ENCODE measurements at places on chromosomes 3 and 15. TPM values are rescaled to one million over a fixed set of nuclear protein-coding genes. Genes with fewer than 3 reads are reported as not detected.

GRCh38 chr15:94785091-94785490 lies 553.7 kb downstream of the MCTP2 start:
- DNase-seq = no peak

DNA sequence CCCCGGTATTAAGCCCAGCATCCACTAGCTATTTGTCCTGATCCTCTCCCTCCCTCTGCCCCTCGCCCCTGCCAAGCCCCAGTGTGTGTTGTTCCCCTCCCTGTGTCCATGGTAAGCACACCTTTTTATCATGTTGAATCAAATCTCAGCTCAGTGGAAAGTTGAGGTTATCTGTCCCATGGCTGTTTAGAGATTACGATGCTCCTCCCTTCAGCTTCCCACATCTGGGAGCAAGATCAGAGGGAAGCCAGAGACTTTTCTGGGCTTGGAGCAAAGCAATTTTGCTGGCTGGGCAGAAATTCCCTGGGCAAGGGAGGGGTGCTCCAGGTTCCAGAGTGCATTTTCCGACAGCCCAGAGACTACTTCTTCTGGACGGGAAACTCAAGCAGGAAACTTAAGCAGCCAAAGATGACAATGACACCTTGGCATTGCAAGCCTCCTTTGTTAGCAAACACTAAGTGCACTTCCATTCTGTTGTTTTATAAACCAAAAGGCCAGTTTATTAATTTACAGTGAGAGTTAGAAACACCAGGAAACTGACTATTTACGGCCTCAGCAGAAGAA lies 104.5 kb downstream of the MESD start:
- DNase-seq = no peak

DNA sequence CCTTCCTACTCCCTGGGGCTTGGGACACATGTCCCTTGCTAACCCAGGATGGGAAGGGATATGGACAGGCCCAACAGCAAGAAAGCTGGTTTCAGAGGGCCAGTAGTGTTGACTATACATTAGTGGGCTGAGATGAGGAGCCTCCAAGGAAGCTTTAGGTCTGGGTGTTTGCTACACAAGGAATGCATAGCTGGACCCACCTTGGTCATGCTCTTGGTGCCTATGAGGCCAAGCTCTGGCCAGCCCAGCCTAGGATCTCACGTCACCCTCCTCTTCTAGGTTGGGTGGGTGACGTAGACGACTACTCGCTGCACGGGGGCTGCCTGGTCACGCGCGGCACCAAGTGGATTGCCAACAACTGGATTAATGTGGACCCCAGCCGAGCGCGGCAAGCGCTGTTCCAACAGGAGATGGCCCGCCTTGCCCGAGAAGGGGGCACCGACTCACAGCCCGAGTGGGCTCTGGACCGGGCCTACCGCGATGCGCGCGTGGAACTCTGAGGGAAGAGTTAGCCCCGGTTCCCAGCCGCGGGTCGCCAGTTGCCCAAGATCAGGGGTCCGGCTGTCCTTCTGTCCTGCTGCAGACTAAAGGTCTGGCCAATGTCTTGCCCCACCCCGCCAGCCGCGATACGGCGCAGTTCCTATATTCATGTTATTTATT lies 653 bp upstream of the WDR6 start:
- peak; percentile 63 for DNase-seq

- DNase-seq = no peak
These were observed 100.1 kb upstream of the TSC22D2 start for GRCh38 chr3:150308037-150308319.

GRCh38 chr3:195768414-195768813 lies 43.3 kb downstream of the MUC4 start:
- DNase-seq = no peak

DNA sequence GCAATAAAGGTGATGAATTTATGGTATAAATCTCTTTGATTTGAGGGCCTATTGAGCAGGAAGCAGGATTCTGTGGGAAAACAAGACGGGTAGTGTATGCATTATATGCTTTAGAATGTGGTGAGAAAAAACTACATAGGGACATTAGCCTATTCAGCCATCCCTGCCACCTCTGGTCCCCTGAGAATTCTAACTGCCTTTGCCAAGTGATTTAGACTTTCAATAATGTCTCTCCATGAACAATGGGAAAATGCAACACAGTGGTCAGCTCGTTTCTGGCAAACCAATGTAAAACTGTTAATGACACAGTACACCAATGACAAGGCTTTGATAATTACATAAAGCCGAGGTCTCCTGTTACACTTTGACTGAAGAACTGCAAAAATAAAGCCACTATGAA lies 314.7 kb upstream of the CNTN4 start:
- DNase-seq = no peak

GRCh38 chr15:57720867-57721266 lies 14.4 kb downstream of the POLR2M start:
- peak; percentile 18 for DNase-seq

DNA sequence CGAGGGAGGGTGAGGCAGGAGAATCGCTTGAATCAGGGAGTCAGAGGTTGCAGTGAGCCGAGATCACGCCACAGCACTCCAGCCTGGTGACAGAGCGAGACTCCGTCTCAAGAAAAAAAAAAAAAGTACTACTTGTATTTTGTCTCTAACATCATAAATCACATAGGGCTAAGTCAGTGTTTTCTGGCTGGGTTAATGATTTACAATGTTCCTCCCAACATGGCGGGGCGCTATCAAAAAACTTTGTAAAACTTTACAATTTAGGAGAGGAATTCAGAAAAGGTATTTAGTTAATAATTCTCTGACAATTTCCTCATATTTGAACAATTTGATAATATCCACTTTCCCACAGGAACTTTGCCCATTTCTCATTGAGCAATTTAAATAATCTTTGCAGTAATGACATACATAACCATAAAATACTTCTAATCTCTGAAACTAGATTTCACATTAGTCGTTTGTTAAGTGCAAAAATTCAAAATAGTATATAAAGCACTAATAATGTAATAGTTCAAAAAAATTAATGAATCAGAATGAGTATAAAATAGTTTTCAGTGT lies 26.6 kb upstream of the B3GNT5 start:
- DNase-seq = no peak

- peak; percentile 65 for DNase-seq
These were observed 155.4 kb upstream of the CCDC54 start for GRCh38 chr3:107221856-107222255.

DNA sequence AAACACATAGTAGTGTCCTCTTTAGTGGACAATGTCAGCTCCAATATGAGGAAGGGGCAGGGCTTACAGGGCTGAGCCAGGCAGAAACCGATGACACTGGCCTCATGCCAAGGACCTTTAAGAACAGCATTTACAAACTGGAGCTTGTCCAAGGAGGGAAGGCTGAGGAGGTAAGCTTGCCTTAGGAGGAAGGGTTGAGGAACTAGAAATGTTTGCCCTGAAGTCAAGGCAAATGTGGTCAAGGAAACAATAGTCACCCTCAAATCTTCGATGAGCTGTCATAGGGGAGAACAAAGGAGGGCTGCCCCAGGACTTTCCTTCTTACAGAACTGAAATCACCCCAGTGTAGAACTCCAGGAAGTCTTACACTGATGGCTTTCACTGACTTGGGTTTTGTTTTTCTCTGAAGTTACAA lies 136.4 kb downstream of the LIPC start:
- no peak for DNase-seq

GRCh38 chr15:68694111-68694510 lies 115.3 kb downstream of the CORO2B start:
- no peak for DNase-seq

GRCh38 chr3:71510510-71510909 lies 73.0 kb downstream of the FOXP1 start:
- DNase-seq = peak; percentile 64

GRCh38 chr15:79629687-79630086 lies 197.6 kb downstream of the MINAR1 start:
- peak; percentile 41 for DNase-seq

- no peak for DNase-seq
These were observed 84.1 kb downstream of the PIK3R4 start for GRCh38 chr3:130662501-130662996.

DNA sequence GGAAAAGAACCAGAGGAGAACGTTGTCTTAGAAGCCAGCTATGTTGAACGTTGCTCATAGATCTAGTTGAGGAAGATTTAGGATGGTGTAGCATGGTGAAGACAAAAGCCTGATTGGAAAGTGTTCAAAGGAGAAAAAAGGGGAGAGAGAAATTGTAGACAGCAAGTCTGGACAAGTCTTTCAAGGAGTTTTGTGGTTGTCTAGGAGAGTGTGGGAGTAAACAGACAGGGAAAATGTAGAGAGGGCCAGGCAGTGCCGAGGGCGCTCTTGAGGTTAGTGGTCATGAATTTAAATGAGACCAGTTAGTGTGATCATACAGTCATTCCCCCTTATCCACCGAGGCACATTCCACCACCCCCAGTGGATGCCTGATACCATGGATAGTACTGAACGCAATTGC lies 167.5 kb upstream of the IL12A start:
- no peak for DNase-seq

The SLC2A2 gene
- not detected for total RNA-seq

The KNL1 gene
- total RNA-seq = 32.5 TPM

- DNase-seq = peak; percentile 25
These were observed 1.5 kb downstream of the CDC25A start for GRCh38 chr3:48186631-48187300.

The CERS3 gene
- total RNA-seq = not detected

GRCh38 chr3:101862416-101863165 lies 13.3 kb downstream of the NFKBIZ start:
- DNase-seq = peak; percentile 37

- DNase-seq = no peak
These were observed 63.1 kb downstream of the NTRK3 start for GRCh38 chr15:88193415-88193814.

- no peak for DNase-seq
These were observed 29.0 kb downstream of the IL17RD start for GRCh38 chr3:57135964-57136719.

DNA sequence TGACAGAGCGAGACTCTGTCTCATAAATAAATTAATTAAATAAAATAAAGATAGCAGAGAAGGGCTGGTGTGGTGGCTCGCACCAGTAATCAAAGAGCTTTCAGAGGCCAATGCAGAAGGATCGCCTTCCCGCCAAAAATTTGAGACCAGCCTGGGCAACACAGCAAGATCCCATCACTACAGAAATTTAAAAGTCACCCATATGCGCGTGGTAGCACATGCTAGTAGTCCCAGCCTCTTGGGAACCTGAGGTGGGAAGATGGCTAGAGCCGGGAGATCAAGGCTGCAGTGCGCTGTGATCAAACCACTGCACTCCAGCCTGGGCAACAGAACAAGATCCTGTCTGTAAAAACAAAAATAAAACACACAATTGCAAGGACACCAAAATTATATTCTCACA lies 9.6 kb downstream of the SMARCC1 start:
- no peak for DNase-seq

DNA sequence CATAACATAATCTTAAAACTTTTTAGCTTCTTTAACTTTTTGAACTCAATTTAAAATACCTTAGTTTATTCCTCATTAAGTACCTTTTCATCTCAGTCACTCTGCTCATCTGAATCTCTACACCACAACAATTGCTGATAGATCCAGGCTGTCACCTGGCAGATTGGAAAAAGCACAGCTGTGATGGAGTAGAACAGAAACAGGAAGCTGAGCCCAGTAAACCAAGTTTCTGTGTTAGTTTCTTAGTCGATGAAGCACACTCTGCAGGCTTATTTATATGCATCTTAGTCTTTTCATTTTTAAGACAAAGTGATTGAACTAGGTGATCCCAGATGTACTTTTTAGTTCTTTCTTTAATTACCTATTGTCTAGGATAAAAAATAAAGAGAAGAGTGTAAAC lies 1398.0 kb upstream of the ALCAM start:
- no peak for DNase-seq

DNA sequence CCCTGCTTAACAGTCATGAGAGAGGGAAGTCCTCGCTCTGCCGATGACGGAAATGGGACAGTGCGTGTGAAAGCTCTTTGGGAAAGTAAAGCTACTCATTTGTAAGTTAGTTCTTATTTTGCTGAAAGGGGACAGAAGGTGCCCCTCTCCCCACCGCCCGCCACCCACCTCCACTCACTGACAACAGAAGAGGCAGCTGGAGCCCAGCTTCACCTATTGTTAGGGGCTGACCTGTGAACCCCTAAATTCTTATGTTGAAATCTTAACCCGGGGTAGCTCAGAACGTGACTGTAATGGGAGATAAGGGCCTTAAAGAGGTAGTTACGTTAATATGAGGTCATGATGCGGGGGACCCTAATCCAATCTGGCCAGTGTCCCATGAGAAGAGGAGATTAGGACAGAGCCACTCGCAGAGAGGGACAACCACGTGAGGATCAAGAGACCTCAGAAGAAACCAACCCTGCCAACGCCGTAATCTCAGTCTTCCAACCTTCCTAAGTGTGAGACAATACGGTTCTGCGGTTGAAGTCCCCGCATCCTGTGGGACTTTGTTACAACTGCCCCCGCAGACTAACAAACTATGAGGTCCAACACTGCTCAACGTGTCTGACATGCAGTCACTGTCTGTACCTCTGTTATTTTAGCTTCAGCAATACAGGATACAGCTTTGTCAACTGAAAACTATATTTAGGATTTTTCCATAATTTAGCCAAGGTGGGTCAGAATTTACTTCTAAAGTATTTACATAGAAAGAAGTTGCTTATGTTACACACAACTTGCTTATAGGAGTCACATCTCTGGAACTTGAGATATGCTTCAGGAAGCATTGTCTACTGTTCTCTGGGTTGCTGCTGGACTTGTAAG lies 51.7 kb downstream of the PCSK6 start:
- no peak for DNase-seq

DNA sequence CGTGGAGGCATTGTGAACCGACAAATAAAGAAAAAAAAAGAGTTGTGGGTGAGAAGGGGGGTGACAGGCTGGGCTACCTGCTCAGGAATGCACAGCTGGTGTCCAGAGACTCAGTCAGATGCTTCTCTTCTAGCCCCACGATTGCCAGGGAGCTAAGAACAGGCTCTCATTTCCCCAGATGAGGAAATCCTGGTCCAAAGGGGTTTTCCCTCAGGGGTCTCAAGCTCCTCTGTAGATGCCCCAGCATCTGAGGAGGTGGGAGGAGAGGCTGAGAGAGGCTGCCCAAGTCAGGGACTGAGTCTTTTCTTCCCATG lies 35.5 kb downstream of the BNC1 start:
- DNase-seq = no peak

- DNase-seq = no peak
These were observed 1455.9 kb downstream of the SI start for GRCh38 chr3:163622384-163622783.

DNA sequence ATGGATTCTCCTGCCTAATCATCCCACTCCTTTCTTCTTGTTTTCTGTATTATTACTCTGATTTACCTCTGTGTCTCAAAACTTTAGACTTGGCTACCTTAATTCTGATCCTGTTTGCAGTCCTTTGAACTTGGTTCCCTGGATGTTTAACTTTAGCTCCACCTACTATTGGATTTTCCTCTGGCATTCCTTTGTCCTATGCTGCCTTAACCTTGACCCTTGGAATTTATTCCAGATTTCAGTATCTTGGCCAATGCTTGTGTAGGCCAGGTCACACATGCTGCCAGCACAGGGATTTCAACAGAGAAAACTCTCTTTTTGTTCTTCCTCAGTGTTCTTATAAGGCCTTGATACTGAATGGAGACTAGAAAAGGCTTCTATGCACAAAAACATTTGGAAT lies 65.0 kb upstream of the DNAJC19 start:
- DNase-seq = no peak

All from IMR-90 (cell line).